ENCODE measurements at places on chromosomes 4 and X.

GRCh38 chr4:186826846-186827533 lies 103.3 kb upstream of the FAT1 start:
- DNase-seq = peak; percentile 61

DNA sequence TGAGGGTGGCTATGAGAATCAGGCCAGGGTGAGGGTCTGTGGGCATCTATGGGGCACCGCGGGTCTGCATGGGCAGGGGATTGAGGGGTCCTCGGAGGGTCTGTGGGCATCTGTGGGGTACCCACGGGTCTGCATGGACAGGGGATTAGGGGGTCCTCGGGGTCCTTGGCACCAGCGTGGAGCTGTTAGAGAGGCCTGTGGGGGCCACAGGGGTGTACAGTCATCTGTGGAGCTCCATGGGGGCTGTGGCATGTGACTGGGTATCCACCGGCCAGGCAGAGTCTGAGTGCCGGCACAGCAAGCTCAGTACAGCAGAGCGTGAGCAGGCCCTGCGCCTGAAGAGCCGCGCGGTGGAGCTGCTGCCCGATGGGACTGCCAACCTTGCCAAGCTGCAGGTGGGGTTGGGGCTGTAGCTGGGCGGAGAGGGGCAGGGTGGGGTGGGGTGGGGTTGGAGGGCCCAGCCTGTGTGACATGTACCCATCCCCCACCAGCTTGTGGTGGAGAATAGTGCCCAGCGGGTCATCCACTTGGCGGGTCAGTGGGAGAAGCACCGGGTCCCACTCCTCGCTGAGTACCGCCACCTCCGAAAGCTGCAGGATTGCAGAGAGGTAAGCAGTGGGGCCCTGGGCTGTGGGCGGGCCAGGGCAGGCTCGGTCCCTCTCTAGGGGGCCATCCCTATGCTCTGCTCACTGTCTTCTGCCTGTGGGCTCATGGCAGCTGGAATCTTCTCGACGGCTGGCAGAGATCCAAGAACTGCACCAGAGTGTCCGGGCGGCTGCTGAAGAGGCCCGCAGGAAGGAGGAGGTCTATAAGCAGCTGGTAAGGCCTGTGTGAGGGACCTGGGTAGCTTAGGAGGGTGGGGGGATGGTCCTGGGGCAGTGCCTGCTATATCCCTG lies 12.9 kb downstream of the CCDC22 start:
- peak; percentile 4 for DNase-seq

DNA sequence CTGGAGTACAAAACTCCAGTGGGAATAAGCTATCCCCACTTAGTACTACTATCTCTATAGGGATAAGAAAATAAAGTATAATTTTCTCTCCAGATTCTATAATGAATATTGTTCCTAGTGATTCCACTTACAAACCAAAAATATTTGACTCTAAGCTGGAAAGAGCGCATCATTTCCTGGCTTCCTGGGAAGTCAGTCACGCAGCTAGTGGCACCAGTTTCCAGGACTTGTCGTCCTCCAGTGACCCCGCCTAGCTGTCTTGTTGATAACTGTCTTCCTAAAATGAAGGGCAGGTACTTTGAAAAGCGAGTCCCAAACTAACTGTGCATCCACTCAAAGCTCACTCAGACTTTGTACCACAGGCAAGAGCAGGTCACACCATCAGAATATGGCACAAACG lies 39.3 kb downstream of the LNX1 start:
- no peak for DNase-seq

- DNase-seq = no peak
These were observed 1583.1 kb upstream of the PCDH10 start for GRCh38 chr4:131566026-131566425.

GRCh38 chrX:68113837-68114572 lies 319.3 kb downstream of the OPHN1 start:
- no peak for DNase-seq

DNA sequence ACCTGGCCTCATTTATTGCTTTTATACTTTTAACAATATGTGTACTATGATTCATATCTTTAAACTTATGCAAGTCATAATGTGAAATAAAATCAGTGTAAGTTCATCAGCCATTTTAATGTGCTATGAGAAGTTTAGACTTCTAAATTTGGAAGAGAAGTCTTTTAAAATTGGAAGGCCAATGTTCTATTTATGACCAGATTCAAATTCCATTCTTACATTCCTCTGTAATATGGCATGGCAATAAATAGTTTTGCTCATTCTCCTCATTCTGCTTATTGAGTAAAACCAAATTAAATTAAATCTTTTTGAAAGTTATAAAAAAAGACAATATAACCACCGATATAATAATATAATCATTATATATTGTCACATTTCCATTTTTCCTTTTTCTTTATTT lies 126.2 kb downstream of the SORBS2 start:
- DNase-seq = no peak

DNA sequence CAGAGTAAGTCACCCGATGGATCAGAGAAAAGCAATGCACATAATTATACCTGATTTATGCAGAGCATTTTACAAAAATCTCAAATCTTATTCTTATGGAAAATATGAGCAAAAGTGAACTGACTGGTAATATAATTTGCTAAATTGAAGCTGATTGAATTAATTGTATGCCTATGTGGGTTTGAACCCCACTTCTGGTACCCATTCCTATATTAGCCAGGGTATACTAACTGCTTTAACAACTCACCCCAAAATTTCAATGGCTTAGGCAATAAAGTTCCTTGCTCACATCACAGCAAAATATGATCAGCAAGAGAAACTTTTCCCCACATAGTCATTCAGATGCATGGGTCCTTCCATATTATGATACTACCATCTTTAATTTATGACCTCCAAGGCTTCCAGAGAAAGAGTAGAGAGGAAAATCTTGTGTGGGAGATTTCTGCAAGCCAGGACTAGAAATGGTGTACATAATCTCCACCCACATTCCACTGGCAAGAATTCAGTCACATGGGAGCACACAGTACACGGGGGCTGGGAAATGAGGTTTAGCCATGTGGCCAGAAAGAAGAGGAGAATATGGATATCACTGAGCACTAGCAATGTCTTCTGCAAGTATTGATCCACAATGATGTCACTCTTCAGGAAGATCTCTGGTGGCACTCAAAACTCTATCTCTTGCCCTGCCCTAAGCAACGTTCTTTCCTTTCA lies 640.7 kb downstream of the BCOR start:
- no peak for DNase-seq

DNA sequence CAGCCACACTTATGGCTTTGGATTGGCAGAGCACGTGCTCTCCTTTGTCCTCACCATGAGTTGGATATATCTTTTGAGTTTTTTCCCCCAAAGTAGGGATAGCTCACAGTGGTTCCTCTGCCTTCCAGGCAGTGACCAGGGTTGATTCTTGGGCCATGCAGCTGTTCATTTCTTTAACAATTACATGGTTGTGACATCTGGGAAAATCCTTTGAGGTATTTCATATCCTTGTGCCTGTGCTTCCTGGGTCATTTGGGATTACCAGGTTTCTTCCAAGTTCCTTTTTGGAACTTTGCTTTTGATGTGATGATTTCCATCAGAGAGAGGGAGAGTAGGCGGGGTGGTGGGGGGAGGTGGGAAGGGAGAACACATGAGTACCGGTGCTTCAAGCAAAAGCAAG lies 15.6 kb downstream of the BCORL1 start:
- no peak for DNase-seq

- DNase-seq = no peak
These were observed 166.5 kb upstream of the SLIT2 start for GRCh38 chr4:20085156-20085555.

GRCh38 chrX:793216-793770 lies 162.7 kb downstream of the SHOX start:
- DNase-seq = no peak

GRCh38 chr4:3199653-3200422 lies 49.1 kb upstream of the MSANTD1 start:
- no peak for DNase-seq

GRCh38 chrX:106170318-106170717 lies 2.2 kb downstream of the PWWP3B start:
- no peak for DNase-seq

GRCh38 chr4:6328526-6328925 lies 58.9 kb downstream of the WFS1 start:
- no peak for DNase-seq

GRCh38 chr4:125780164-125780563 lies 465.4 kb downstream of the FAT4 start:
- DNase-seq = no peak

GRCh38 chrX:133475953-133476352 lies 60.7 kb upstream of the GPC4 start:
- no peak for DNase-seq

DNA sequence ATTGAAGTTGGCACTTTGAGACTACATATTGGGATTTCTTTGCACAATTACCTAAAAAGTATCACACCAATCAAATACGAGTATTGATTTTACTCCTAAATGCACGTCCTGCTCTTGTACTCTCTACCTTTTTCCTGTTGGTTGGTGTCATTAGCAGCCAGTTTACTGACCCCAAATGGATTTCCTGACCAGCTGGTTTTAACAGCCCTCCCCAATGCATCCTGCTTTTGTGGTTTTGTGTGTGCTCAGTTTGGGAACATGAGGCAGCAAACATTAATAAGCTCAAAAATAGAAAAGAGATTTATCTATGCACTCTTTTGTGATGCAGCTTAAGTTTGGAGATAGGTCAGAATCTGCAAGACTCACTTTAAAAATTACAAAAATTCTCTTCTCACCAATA lies 230.3 kb downstream of the MAPK10 start:
- DNase-seq = no peak

GRCh38 chrX:112643721-112644120 lies 36.0 kb downstream of the LHFPL1 start:
- DNase-seq = no peak

- DNase-seq = no peak
These were observed 8.3 kb downstream of the GPRIN3 start for GRCh38 chr4:89299153-89299791.

- DNase-seq = no peak
These were observed 17.0 kb downstream of the MRFAP1 start for GRCh38 chr4:6657242-6658208.

DNA sequence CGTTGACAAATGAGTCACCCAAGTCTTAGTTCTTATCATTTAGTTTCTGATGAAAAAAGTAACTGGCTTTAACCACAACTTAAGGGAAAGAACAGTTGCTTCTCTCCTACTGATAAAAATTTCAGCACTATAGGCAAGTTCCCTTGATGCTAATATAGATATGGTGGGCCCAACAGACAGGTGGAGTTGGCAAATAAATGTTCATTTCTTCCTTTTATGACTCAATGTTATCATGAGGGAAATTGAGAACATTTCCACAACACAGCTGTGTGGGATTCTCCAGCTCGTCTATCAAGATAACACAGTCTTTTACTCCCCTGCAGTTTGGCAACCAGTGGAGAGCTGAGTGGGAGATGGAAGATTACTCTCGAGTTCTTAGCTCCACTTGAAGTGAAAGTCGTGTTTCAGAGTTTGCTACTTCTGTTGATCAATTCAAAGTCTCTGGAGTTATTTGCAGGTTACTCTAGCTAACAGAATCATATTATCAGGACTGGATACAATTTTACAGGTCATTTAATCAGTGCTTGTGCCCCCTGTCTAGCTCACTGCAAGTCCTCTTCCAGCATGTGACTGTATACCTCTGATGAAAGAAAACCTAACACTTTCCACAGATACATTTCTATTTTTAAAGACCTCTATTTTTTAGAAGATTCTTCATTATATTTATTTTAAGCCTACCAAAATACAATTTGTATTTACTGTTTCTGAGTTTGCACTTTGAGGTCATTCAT lies 270.6 kb upstream of the GK2 start:
- no peak for DNase-seq

GRCh38 chrX:51892921-51893745 lies at the start of gene MAGED1:
MAGED1 (plus strand) TSS chrX:51893623; CDS start chrX:51894305, 682 bp downstream.
- DNase-seq = peak; percentile 69

GRCh38 chr4:86286726-86287125 lies 73.1 kb downstream of the MAPK10 start:
- DNase-seq = no peak

- DNase-seq = no peak
These were observed 82.2 kb downstream of the PSAPL1 start for GRCh38 chr4:7352486-7352885.

- no peak for DNase-seq
These were observed 19.1 kb upstream of the HSFX4 start for GRCh38 chrX:149910178-149910695.

- no peak for DNase-seq
These were observed 40.1 kb downstream of the TET2 start for GRCh38 chr4:105186701-105187161.

DNA sequence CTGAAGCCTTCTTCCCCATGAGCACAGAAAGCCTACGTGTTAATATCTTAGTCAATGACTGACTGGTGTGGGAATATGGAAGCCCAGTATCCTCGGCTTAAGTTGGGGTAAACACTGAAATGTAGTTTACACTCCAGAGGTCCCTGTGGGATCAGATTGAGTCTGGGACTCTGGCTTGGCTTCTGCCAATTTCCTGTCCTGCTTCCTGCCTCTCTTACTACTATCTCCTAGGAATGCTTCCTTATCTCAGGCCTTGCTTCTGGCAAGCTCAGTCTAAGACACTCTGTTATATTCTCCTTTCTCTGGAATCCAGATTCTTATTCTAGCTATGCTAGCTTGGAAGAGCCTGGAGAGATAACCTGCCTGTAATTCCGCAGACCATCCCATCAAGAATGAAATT lies 174.0 kb upstream of the LDB2 start:
- no peak for DNase-seq
